PC-3 (cell line): ENCODE measurements at places on chromosomes 3 and 15. TPM values are rescaled to one million over a fixed set of nuclear protein-coding genes. Genes with fewer than 3 reads are reported as not detected.

The DNAH12 gene
- total RNA-seq, result 0.07 TPM in 1 of 2 replicates, not detected in the other

The DHX36 gene
- total RNA-seq, result 34.5 and 54.5 TPM in 2 replicates

The RLBP1 gene
- total RNA-seq, result not detected in 2 replicates

The ASB14 gene
- not detected in 2 replicates for total RNA-seq

The CPN2 gene
- total RNA-seq, result 0.07 TPM in 1 of 2 replicates, not detected in the other

The IL12A gene
- total RNA-seq, result 6.5 and 8.3 TPM in 2 replicates

The SETD2 gene
- total RNA-seq, result 23.6 and 24.1 TPM in 2 replicates

The FSD2 gene
- not detected in 2 replicates for total RNA-seq
